ENCODE measurements at places on chromosomes 5 and 9.

DNA sequence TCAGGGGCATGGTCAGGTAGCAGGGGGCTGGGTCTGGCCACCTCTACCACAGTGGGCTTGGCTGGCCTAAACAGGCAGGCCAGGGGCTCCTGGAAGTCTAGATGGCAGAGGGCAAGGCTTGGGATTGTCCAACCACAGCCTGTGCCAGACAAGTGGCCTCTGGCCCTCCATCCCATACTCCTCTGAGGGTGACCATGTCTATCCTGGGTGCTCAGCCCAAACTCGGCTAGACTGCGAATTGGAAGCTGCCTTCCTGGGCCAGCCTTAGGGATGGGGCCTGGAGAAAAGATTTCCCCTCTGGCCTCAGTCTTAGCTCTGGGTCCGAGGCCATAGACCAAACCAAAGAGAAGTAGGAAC lies 110.5 kb downstream of the PHF2 start:
- DNase-seq, result no peak

- no peak for DNase-seq
These were observed 123.2 kb downstream of the FGF18 start for GRCh38 chr5:171542525-171543140.

DNA sequence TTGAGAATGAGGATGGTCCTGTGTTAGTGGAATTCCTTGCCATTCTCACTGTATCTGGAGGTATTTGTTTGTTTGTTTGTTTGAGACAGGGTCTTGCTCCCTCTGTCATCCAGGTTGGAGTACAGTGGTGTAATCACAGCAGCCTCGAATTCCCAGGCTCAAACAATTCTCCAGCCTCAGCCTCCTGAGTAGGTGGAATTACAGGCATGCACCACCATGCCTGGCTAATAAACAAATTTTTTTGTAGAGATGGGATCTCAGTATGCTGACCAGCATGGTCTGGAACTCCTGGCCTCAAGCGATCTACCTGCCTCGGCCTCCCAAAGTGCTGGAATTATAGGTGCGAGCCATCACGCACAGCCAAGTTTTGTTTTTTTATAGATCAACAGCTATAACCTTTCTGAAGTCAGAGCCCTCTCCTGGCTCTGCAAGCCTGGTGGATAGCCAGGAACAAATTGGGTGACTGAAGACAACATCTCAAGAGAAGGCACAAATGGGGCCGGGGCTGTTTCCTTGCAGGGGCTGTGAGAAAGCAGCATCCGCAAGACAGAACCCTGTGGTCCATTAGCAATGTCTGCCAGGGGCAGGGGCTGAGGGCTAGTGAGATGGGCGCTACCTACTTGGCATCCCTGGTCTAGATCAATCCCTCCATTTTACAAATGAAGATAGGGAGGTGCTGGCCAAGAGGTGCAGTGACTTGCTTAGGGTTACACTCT lies 18.8 kb downstream of the SH3PXD2B start:
- no peak for DNase-seq

DNA sequence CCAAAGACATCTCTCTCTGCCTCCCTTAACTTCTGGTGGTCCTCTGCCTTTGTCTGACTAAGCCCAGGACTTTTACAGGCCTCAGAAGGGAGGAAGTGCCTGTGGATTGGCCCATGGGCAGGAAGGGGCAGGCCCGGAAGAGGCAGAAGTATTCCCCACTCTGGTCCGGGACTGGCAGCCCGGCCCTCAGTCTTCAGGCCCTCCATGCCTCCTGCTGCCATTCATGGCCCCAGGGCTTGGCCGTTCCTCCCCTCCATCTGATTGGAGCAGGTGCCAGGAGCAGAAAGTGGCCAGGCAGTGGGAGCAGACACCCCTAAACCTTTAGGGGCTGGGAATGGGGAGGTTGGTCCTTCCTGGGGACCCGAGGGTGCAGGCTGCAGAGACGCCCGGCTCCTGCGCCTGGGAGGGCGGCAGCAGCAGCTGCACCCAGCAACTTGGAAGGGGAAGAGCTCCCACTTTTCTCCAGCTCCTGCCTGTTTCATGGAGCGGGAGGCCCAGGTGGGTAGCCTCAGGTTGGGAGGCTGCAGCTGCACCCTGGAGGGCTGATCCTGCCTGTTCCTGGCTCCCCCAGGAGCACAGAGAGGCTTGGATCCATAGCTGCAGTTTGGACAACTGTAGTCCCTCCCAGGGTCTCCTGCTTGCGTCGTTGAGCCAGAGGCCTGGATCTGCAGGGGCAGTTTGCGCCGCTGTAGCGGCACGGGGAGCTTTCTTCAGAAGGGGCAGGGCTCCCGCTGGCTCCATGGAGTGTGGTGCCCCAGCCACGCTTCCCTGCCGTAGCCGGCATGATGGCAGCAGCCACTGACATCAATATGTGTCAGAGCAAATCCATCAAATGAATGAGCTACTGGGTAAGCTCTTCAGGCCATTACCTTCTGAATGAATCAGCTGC lies 661.5 kb upstream of the NUDT12 start:
- DNase-seq, result no peak

DNA sequence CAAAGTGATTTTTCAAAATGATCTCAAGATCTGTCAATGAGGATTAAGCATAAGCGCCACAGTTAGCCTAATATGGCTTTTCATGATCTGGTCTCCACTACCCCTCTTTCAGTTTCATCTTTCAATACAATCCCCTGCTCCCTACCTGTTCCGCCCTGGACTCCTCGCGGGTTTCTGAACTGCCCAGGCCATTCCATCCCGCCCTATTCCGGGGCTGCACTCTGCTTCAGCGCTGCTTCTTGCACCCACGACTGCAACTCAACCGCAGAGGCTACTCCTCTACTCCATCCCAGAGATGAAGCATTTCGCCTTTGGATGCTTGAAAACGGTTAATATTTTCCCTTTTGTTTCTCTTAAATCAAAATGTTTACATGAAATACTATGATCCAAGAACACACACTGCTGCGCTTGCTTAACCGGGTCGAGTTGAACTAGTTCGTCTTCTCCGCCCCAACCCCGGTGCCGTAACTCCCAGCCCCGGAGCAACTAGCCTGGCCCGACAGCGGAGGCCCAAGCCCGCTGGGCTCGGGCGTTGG lies 716 bp upstream of the OTULIN start:
- DNase-seq, result no peak

DNA sequence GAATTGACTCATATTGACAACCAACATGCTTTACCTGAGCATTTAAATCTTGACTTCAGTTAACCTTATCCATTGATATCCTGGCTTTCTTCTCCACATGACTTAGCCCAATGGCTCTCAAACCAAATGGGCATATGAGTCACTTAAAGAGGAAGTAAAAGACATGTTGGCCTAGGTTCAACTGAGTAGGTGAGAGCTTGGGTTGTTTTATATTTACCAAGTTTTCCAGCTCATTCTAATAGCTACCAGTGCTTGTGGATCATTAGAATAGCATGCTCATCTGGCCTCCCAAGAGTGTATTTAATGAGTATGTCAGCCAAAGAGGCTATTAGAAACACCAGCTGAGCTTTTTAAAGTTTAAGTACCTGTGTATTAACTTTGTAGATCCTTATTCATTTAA lies 1049.0 kb downstream of the PTPRD start:
- no peak for DNase-seq

- DNase-seq, result no peak
These were observed 53.6 kb downstream of the RXRA start for GRCh38 chr9:134379831-134380365.

DNA sequence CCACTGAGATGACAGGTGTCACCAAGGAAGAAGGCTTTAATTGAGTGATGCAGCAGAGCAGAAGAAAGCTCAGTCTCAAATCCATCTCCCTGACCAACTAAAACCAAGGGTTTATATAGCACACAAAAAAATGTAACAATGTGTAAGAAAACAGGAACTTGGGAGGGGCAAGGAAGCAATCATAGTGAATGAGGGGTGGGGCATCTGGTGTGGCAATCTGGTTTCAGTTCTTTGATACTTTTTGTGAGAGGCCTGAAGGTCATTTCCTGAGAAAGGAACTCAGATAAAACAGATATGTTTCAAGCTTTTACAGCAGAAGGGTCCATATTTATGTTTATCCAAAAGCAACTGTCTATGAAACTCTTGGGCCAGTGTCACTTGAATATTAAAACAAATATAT lies 19.7 kb downstream of the CD180 start:
- DNase-seq, result no peak
